ENCODE measurements at places on chromosomes 6 and 20.

DNA sequence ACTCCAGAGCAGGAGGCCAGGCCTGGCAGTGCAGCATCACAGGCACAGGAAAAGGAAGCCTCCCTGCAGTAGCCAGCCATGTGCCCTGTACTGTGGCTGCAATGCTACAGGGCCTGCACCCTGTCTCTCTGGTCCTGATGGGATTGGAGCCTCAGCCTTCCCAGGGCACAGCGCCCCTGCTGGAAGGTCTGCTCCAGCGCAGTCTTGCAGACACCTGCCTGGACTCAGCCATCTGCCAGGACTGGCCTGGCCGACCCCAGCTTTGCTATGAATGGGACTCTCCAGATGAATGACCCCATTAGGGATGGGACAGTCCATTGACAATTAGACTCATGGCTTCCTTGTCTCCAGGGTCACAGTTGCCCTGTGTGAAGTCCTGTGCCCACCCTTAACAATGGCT lies 251.6 kb downstream of the ERMARD start:
- no peak for DNase-seq

DNA sequence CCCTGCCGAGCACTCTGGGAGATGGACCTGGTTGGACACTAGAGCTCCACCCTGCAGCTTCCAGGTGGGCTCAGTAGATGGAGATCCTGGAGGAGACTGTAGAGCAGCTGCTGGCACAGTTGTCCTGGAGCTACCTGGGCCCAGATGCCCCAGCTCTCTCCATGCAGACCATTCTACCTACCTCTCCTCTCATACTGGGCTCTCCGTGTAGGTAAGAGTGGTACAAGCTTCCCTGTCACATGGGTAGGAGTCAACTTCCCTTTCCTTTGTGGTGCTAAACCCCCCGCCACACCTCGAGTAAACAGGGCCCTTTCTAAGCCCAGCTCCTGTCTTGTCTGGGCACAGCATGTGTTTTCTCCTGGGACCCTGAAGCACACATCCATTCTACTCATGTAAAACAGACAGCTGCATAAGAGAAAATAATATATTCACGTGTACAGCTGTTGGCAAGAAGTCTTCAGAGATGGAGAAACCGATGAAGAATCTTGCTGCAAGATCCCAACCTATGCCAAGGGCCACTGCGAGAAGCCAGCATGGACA lies 108.1 kb upstream of the DUSP22 start:
- no peak for DNase-seq

- DNase-seq = no peak
Measured at GRCh38 chr20:19453410-19453809, 241.0 kb downstream of the SLC24A3 start.

- DNase-seq = no peak
Measured at GRCh38 chr6:85866758-85867401, 224.2 kb upstream of the SYNCRIP start.

DNA sequence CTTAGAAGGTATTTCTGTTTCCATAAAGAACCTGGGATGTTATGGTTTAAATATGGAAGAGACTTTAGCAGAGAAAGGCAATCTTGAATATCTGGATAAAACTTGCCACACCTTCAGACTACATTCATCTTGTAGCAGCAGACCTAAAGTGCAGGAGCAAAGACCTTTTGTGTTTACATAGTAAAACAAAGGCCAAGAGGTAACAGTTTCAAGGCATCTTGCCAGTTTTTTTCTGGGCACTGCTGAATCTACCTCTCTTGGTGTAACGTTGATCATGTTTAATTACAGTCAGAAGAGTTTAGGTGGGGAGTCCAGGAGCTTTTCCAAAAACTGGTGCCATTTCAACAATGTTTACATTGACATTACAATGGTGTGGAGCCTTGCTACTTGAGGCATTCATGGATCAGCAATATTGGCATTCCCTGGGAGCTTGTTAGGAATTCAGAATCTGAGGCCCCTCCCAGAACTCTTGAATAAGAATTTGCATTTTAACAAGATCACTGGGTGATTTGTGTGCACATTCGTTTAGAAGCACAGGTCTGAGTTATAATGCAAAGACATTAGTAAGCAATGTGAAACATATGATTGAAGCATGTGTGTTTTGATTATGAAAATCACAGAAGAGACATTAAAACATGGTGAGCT lies 94.5 kb downstream of the F13A1 start:
- no peak for DNase-seq

All from activated T-helper 2 cell treated with anti-CD3 and anti-CD28 coated beads, Interferon-gamma antibody, Interleukin-2, Interleukin-4, amounts not matched to agents 10 μg/mL and 5 μg/mL and 100 μg/mL, durations not matched to agents 14 hours and 24 hours and 36 hours (primary cell).